Spleen (tissue), 13 donors: ENCODE measurements at places on chromosomes 5 and 9.
A peak's percentile ranks its signal among the peaks of the same experiment; 100 is the strongest.

DNA sequence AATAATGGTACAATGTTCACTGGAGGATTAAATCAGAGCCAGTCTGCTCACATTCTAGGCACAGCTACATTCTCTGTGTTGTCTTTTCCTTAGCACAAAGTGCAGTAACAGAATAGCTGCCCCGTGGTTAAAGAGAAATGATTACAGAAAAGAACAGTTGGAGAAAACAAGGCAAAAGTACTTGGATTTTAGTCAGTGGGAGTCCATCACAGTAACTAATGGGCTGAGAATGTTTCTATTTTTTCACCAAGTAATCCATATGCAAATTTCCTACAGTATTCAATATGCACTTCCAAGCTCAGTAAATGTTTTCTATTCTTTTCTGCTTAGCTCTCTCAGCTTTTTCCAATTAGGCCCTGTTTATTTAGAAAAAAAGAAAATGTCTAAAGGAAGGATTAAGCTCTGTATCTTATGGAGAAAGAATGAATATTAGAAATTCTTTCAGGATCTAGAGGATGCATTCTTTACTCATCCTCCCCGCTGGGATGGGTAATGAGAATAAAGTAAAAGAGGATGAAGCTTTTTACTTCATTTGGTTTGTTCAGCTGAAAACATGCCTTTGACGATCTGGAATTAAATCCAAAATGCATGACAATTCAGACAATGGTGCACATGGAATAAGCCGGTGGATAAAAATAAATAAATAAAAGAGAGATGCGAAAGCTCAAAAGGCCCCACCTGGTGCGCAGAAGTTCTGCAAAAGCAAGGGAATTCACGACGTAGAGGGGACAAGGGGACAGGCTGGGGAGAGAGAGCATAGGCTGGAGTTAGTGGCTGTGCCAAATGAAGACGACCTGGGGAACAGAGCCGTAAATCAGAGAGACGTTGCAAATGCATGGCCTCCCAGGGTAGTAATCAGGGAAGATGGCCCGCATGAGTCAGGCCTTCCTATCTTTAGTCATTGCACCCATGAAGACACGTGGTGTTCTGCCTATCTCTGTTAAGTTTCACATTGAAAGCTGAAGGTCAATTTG is 345.2 kb downstream of the GLIS3 start:
- H3K27ac ChIP-seq = peak overlapping the region; percentile 26
- H3K36me3 ChIP-seq = no peaks in the 10 kb centered on the region
- no peaks in the 10 kb centered on the region for H3K27me3 ChIP-seq
- DNase-seq = no peak

DNA sequence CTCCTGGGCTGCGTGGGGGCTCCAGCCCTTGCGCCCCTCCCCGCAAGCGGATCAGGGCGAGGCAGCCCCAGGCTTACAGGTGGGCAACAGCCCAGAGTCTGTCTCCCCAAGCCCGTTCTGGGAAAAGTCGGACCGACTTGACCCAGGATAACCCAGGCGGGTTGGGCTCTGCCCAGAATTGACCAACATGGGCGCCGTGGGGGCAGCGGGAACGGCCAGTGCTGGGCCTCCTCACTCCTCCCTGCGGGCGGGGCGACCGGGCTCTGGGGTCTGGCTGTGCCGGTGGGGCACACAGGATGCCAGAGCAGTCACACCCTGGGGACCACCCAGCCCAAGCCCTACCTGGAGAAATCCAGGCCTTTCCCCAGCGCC is 15.3 kb upstream of the SYNPO start:
- peak; percentile 85 for DNase-seq
- H3K4me1 ChIP-seq = peaks cover 73% of the 10 kb centered on the region
- no peaks in the 10 kb centered on the region for H3K36me3 ChIP-seq
- H3K4me3 ChIP-seq = peak overlapping the region; percentile 55

- peak; percentile 82 for DNase-seq
- H3K27ac ChIP-seq = peak overlapping the region; percentile 69
- H3K4me3 ChIP-seq = no peak overlapping the region
- peaks cover 16% of the 10 kb centered on the region for H3K4me1 ChIP-seq
- no peaks in the 10 kb centered on the region for H3K36me3 ChIP-seq
Measured at GRCh38 chr9:123679330-123679987, 250.5 kb downstream of the DENND1A start.

DNA sequence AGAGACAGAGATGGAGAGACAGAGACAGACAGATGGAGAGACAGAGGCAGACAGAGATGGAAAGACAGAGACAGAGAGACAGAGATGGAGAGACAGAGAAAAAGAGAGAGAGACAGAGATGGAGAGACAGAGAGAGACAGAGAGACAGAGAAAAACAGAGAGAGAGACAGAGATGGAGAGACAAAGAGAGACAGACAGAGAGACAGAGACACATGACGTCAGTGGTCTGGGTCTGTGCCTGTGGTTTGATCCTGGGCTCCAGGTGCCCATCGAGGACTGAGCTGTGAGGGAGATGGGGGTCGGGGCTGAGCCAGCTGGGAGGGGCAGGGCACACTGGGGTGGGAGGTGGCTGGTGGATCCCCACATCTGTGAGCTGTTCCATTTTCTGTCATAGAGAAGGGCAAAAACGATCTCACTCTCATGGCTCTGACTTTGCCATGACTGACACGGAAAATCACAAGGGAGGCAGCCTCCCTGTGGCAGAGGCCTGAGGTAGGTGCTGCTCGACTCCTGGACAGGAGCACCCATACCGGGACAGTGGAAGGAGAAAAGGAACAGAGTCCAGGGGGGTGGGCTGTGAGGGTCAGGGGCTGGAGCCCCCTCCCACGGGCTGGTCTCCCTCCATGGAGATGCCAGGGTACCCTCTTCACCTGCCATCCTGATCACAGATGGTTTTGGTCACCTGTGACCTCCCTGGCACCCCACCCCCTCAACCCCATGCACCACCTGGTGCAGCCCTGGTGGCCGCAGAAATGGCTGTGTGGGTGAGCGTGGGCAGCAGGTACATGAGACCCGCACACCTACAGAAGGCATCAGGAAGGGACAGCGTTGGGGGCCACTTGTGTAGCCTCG is 28.8 kb downstream of the GLT6D1 start:
- no peaks in the 10 kb centered on the region for H3K36me3 ChIP-seq
- no peaks in the 10 kb centered on the region for H3K4me1 ChIP-seq
- no peak overlapping the region for H3K27ac ChIP-seq
- DNase-seq = no peak
- no peak overlapping the region for H3K4me3 ChIP-seq

DNA sequence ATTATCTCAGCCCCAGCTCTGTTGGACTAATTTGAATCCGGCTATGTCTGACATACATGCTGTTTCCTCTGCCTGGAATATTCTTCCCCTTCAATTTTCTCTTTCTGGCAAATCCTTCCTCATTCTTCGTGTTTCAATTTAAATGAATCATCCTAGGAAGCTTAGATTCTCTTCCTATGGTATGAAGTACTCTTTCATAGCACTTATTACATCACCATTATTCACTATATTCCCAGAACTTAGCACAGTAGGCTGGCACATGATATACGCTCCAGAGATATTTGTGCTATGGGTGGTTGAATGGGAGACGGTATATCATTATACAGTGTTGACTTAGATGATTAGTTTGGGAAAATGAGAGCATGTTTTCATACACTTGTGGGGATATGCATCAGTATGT is 91.0 kb upstream of the JAK2 start:
- no peaks in the 10 kb centered on the region for H3K36me3 ChIP-seq
- H3K4me1 ChIP-seq = no peaks in the 10 kb centered on the region
- no peaks in the 10 kb centered on the region for H3K27me3 ChIP-seq
- no peak for DNase-seq
- no peak overlapping the region for H3K27ac ChIP-seq

DNA sequence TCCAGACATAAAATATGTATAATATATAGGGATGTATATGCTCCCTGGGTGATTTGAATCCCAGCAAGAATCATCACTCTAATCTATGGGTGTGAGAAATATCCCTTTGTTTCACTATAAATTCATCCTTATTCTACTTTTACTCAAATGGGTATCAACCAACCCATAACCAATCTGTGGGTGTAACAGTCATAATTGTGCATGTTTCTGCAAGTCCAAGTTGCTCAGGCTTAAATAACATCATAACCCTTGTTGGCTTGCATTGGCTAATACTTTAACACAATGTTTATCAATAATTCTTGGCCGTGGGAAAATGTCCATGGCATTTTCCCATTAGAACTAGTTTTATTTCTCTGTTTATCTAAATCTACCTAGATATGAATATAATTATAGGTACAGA is 530.5 kb upstream of the TLE4 start:
- no peak overlapping the region for H3K27ac ChIP-seq
- DNase-seq = no peak
- H3K4me1 ChIP-seq = no peaks in the 10 kb centered on the region
- H3K27me3 ChIP-seq = no peaks in the 10 kb centered on the region
- no peaks in the 10 kb centered on the region for H3K36me3 ChIP-seq

GRCh38 chr5:42985129-42986037 is 54.7 kb downstream of the ANXA2R start:
- H3K4me3 ChIP-seq = no peak overlapping the region
- no peak for DNase-seq
- no peaks in the 10 kb centered on the region for H3K36me3 ChIP-seq
- peaks cover 70% of the 10 kb centered on the region for H3K4me1 ChIP-seq
- H3K27me3 ChIP-seq = no peaks in the 10 kb centered on the region

DNA sequence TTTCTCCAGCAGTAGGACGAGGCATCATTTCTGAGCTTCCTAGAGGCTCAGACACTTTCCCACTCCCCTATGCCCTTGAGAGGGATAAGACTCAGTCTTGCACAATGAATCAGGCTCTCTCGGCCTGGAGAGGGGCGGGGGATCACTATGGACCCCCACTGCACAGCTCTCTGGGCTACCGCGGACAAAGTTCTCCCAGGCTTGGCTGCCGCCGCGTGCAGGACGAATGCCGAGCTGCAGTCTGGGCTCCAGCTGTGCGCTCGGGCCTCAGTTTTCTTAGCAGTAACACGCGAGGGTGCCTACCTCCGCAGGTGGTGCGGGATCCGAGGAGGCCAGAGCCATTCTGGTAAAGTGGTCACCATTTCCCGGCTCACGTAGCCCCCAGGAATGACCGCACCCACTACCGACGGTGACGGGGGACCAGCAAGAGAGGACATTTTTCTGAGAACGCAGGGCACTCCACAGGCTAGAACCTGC is 3.4 kb upstream of the MYORG start:
- H3K4me3 ChIP-seq = peak overlapping the region; percentile 79
- H3K27me3 ChIP-seq = no peaks in the 10 kb centered on the region
- H3K27ac ChIP-seq = peak overlapping the region; percentile 63
- no peaks in the 10 kb centered on the region for H3K36me3 ChIP-seq

- H3K4me3 ChIP-seq = no peak overlapping the region
- DNase-seq = peak; percentile 54
- no peak overlapping the region for H3K27ac ChIP-seq
- no peaks in the 10 kb centered on the region for H3K27me3 ChIP-seq
Measured at GRCh38 chr5:115389034-115389798, 92.8 kb upstream of the CCDC112 start.

GRCh38 chr9:11962327-11962726 is 730.9 kb upstream of the TYRP1 start:
- H3K4me1 ChIP-seq = no peaks in the 10 kb centered on the region
- no peak overlapping the region for H3K4me3 ChIP-seq
- no peaks in the 10 kb centered on the region for H3K36me3 ChIP-seq

GRCh38 chr5:140136624-140137023 is 10.9 kb downstream of the IGIP start:
- DNase-seq = no peak
- H3K27me3 ChIP-seq = no peaks in the 10 kb centered on the region
- H3K36me3 ChIP-seq = no peaks in the 10 kb centered on the region
- no peak overlapping the region for H3K27ac ChIP-seq

DNA sequence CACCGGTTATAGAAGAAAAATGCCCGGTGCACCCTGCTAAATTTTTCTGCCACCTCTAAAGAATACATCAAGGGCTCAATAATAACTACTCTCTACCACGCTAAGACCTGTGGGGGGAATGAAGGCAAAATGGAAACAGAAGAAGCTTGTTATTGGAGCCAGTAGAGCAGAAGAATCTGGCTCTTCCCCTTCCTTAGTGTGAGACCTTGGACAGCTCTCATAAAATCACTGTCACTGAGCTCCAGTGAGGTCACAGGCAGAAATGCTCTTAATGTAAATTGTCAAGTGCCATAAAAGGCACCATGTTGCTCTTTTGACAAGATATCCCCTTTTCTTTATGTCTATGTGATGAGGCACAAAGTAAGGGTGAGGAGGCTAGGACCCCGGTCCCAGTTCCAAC is 74.4 kb downstream of the ASTN2 start:
- H3K36me3 ChIP-seq = no peaks in the 10 kb centered on the region
- no peak overlapping the region for H3K4me3 ChIP-seq
- no peak overlapping the region for H3K27ac ChIP-seq
- DNase-seq = no peak
- no peaks in the 10 kb centered on the region for H3K27me3 ChIP-seq

- no peaks in the 10 kb centered on the region for H3K36me3 ChIP-seq
- no peak overlapping the region for H3K4me3 ChIP-seq
- H3K27me3 ChIP-seq = no peaks in the 10 kb centered on the region
- no peaks in the 10 kb centered on the region for H3K4me1 ChIP-seq
- DNase-seq = no peak
Measured at GRCh38 chr5:81286059-81286617, 15.2 kb upstream of the ZCCHC9 start.

- no peaks in the 10 kb centered on the region for H3K36me3 ChIP-seq
- no peak overlapping the region for H3K4me3 ChIP-seq
- no peaks in the 10 kb centered on the region for H3K4me1 ChIP-seq
- H3K27me3 ChIP-seq = peaks cover 3% of the 10 kb centered on the region
- H3K27ac ChIP-seq = no peak overlapping the region
- no peak for DNase-seq
Measured at GRCh38 chr9:88905506-88905905, 85.8 kb upstream of the S1PR3 start.

- no peaks in the 10 kb centered on the region for H3K27me3 ChIP-seq
- H3K36me3 ChIP-seq = peaks cover 71% of the 10 kb centered on the region
- peaks cover 4% of the 10 kb centered on the region for H3K4me1 ChIP-seq
Measured at GRCh38 chr9:93646640-93647178, 70.3 kb downstream of the PHF2 start.

- no peak overlapping the region for H3K27ac ChIP-seq
- no peaks in the 10 kb centered on the region for H3K27me3 ChIP-seq
- H3K4me3 ChIP-seq = no peak overlapping the region
- DNase-seq = no peak
- peaks cover 100% of the 10 kb centered on the region for H3K36me3 ChIP-seq
Measured at GRCh38 chr5:150036513-150036912, 36.0 kb downstream of the HMGXB3 start.
